ENCODE measurements at places on chromosomes 5 and 9. TPM values are rescaled to one million over a fixed set of nuclear protein-coding genes. Genes with fewer than 3 reads are reported as not detected.
A peak's percentile ranks its signal among the peaks of the same experiment; 100 is the strongest.

The PSD2 gene
- total RNA-seq = not detected

- peak; percentile 60 for DNase-seq
Measured at GRCh38 chr5:173035904-173036707, 20.0 kb upstream of the CREBRF start.

DNA sequence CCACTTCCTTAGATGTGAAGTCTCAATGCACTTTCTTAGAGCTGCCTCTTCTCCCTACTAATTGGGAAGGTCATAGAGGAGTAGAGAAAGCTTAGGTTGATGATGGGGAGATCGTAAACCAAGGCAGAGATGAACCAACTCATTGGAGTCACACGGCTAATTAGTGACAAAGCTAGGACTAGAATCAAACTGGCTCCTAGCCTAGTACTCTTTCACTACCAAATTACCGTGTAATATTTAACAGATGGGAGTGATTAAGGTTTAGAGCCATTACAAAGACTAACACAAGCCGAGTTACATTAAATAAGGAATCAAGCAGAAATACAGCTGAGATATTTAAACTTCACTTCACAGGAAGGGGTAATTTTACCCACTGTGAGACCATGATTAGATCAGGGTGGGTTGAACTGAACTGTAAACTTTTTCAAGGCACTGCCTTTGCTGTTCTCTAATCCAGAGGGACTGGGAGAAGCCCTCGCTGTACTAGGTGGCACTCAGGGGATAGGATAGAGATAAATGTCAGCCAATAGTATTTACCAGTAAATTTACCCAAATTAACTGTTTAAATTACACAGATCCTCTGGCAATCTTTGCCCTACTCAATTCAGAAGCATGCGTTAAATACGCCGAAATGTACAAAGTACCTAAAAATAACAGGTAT is 166.4 kb upstream of the PIK3R1 start:
- DNase-seq = no peak

The PCDHGB1 gene
- total RNA-seq = not detected

GRCh38 chr5:160118349-160119141 is 705 bp downstream of the PWWP2A start:
- DNase-seq = peak; percentile 62

GRCh38 chr9:37144762-37145161 is 24.4 kb downstream of the ZCCHC7 start:
- DNase-seq = no peak

The PBX3 gene
- total RNA-seq = 20.6 TPM
